Hematopoietic multipotent progenitor cell treated with erythropoietin and hydrocortisone succinate and interleukin-3 and kit ligand, for 6 days (in vitro differentiated cells): ENCODE measurements at places on chromosomes 4 and X.

- no peak for DNase-seq
These were observed 133.8 kb upstream of the PRPS2 start for GRCh38 chrX:12657433-12657832.

DNA sequence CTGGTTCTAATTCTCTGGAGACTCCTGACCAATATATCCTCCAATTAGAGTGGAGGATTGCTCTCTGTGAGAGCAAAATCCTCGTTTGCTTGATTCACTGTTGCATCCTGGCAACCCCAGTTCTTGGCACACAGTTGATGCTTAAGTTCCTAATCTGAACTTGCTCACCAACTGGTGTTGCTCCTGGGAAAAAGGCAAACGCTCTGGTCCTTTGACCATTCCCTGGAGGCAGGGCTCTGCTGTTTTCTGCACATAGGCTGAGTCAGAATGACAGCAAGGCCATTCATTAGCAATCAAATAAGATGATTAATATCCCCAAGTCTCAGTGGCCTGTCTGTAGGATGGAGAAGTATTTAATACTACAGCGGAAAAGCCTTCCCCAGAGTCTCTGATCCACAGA lies 172.7 kb upstream of the TBC1D9 start:
- DNase-seq = no peak

GRCh38 chrX:30812326-30812725 lies 76.7 kb downstream of the TAB3 start:
- DNase-seq = peak; percentile 6

DNA sequence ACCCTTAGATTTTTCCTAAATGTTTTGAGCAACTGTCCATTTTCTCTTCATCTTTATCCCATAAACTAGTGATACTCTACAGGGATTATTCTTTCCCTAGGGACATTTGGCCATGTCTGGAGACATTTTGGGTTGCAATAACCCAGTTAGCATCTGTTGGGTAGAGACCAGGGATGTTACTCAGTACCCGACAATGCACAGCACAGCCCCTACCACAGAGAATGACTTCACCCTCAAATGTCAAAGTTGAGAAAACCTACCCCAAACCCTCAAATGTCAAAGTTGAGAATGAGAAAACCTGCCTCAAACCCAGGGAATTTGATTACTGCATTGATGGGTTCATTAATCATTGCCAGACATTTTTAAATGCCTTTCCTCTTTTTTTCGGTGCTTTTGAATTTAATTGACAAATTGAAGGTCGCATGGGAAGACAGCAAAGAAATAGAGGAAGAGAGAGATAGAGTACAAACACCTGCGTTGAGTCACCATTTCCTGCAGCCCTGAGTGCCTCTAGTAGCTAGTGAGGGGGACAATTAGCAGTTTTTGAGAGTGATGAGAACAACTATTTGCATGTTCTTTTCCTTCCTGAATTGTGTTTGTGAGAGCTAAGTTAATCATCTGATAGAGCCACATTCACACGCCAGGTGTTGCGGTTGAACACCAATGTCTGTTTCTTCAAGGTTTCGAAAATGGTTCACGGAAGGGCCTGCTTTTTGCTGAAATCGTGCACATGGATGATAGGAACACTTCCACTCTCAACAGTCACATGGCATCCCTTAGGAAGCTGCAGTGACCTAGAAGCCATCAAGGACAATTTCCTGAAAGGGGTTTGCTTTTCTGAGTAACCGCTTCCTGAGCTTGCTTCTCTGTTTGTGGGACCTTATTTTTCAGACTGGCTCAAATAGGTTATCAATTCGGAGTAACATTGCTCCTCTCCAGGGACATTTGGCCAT lies 203.9 kb upstream of the VCX3A start:
- no peak for DNase-seq

- no peak for DNase-seq
These were observed 10.6 kb upstream of the GPR174 start for GRCh38 chrX:79133904-79134303.

DNA sequence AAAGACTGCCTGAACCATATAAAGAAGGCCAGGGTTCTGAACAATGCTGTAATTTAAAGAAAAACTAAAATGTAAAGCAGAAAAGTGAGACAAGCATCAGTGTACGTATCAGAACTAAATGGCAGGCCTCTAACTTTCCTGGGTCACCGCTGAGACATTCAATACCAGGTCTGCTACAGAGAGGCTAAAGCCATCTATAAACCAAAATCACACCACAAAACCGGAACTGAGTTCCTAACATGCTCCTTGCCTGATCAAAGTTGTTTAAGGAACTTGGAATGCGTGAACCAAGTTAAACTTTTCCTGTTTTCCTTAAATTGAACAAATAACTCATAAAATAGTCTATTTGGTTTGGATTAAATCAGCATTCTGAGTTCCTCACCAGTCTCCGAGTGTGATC lies 55.3 kb upstream of the TECRL start:
- no peak for DNase-seq

GRCh38 chrX:96929036-96929435 lies 45.3 kb downstream of the RPA4 start:
- DNase-seq = no peak

- no peak for DNase-seq
These were observed 12.2 kb downstream of the RGS12 start for GRCh38 chr4:3304831-3305609.

GRCh38 chr4:139126898-139127297 lies 50.1 kb downstream of the ELF2 start:
- DNase-seq = no peak

- DNase-seq = no peak
These were observed 1914.1 kb upstream of the IGFBP7 start for GRCh38 chr4:59024257-59024656.

- no peak for DNase-seq
These were observed 45.2 kb downstream of the STARD8 start for GRCh38 chrX:68692651-68693050.

DNA sequence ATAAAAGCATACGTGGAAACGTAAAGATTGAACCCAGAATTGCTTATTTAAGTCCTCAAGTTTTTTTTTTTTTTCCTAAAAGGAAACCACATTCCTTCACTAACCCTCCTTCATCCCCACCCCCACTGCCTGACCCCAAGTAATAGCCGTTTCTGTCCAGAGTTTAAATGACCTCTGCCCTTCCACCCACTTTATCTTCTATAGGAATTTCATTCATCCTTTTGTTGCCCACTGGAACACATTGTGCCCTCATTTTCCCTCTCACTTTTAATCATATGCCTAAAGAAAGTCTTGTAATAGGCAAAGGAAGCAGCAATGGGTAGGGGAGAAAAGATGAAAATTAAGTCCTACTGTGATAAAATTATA lies 62.7 kb downstream of the SH3RF1 start:
- no peak for DNase-seq

DNA sequence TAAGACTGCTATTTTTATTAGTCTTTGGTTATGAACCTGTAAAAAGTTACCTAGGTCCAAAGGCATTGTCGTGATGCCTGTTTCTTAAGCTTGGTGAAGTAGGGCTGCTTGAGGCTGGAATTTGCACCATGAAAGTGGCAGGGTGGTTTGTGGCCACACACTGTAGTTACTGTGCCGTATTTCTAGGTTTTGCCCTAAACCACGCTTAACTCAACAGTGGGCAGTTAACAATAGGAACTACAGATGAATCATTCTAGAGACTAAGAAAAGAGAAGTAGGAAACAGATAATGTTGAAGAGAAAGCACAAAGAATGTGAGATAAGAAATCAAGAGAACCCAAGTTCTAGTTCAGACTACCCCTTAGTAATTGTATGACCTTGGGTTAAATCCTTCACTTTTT lies 11.5 kb downstream of the ETNPPL start:
- DNase-seq = peak; percentile 23

- DNase-seq = no peak
These were observed 2.2 kb upstream of the SRD5A3 start for GRCh38 chr4:55343887-55344286.

DNA sequence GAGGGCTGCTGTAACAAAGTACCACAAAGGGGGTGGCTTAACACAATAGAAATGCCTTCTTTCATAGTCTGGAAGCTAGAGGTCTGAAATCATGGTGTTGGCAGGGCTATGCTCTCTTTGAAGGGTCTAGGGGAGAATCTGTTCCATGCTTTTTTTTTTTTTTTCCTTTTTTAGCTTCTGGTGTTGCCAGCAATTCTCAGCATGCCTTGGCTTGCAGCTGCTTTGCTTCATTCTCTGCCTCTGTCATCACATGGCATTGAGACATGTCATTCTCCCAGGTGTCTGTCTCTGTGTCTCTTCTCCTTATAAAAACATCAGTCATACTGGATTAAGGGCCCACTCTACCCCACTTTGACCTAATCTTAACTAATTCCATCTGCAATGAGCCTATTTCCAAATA lies 78.6 kb upstream of the BOD1L1 start:
- no peak for DNase-seq
